NCI-H524 (cell line): ENCODE measurements at places on chromosomes 3 and 15.

DNA sequence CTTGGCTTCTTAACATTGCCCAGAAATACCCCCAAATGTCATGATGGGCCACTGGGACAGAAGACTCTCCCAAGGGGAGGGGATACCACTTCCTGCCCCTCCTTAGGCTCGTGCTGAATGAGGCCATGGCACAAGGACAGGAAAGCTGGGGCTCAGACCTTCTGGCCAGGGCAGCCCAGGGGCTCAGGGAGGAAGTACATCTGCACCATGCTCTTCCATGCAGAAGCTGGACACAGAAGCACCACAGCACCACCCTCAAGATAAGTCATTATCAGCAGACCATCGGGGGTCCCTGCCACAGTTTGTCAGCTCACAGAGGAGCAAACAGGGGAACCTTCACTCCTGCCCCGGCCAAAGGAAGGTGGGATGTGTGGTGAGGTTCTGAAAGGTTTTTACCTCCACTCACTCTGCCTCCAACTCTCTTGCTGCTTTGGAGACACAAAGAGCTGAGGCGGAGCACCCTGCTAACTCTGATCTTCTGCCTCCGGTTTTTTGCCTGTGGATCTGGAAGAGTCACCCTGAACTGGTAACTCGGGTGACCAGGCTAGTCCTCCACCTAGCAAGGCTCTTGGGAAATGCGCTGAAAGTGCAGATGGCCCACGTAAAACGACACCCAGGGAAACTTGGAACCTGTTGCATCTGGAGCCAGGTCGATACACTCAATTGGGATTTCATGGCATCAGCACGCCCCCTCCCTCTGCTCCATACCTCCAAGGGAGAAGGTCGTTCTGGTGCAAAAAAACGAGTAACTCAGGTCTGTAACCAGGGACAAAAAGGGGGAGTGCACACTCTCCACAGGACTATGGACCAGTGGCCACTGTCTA, 8.3 kb downstream of the BMF start:
- no peak for DNase-seq

GRCh38 chr3:187685948-187686347, 15.8 kb upstream of the SST start:
- no peak for DNase-seq

- no peak for DNase-seq
These were observed 86.8 kb upstream of the NR2F2 start for GRCh38 chr15:96243701-96244100.

GRCh38 chr15:70056091-70056680, 41.5 kb downstream of the TLE3 start:
- DNase-seq = no peak

DNA sequence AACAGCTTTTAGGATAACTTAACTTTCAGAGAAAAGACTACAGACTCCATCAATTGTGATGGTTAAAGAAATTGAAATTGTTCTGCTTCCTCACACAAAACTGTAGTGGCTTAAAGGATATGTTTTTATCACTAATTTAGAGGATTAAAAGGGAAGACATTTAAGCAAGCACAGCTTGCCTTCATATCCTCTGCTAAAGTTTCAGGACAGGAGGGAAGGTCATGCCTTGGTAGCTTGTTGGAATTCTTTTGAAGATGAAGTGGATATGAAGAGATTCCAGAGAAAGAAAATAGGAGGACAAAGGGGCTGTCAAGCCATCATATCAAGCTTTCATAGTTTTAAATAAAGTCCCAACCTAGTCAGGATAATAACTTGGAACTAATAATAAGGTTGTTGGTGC, 33.1 kb downstream of the CCDC80 start:
- DNase-seq = no peak

DNA sequence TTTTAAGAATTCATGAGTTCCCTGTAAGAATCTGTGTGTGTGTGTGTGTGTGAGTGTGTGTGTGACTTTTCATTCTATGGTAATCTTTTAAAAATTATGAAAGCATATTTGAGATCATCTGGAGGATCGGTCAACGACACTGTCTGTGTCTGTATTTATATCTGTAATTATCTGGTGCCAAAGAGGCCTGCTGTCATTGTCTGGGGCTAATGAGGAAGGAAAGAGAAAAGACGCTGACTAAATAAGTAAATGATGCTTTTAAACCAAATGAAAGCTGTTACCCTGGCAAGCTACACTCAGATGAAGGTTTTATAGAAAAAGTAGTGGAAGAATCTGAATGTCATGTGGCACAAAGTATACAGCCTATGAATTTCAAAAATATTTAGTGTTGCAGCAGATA, 439.8 kb downstream of the RBMS3 start:
- no peak for DNase-seq

DNA sequence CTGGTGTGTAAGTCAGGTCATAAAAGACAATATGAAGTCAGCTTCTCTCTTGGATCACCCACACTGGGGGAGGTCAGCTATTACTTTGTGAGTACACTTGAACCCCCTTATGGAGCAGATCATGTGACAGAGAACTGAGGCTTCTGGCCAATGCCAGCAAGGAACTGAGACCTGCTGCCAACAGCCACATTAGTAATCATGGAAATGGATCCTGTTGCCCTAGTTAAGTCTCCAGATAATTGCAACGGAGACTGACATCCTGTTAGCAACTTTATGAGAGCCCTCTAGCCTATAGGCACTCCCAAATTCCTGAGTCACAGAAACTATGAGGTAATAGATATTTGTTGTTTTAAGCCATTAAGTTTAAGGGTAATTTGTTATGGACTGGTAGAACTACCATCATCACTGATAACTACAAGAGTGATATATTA, 110.4 kb upstream of the GMNC start:
- no peak for DNase-seq
